Neural crest cell (in vitro differentiated cells): ENCODE measurements at places on chromosomes 11 and 22. TPM values are rescaled to one million over a fixed set of nuclear protein-coding genes. Genes with fewer than 3 reads are reported as not detected.

The OR51F1 gene
- total RNA-seq = not detected in 2 replicates

The FBLN1 gene
- total RNA-seq = 152 and 163 TPM in 2 replicates

The EMID1 gene
- 9.0 and 10.4 TPM in 2 replicates for total RNA-seq

The NF2 gene
- total RNA-seq = 48.1 and 48.4 TPM in 2 replicates

The TMEM258 gene
- total RNA-seq = 162 and 174 TPM in 2 replicates

The NRGN gene
- 30.3 and 30.7 TPM in 2 replicates for total RNA-seq

The TRIM48 gene
- not detected in 2 replicates for total RNA-seq

- no peak for DNase-seq
These were observed 51.1 kb upstream of the LMO2 start for GRCh38 chr11:33942954-33943353.

- DNase-seq = no peak
These were observed 132.7 kb downstream of the CASP12 start for GRCh38 chr11:104765401-104766095.

- no peak for DNase-seq
These were observed 49.8 kb upstream of the ANO1 start for GRCh38 chr11:70028147-70028855.

- no peak for DNase-seq
These were observed 10.0 kb upstream of the MYRF start for GRCh38 chr11:61742391-61742790.

GRCh38 chr11:92361551-92361950 lies 136.9 kb downstream of the FAT3 start:
- no peak for DNase-seq

GRCh38 chr11:66842501-66842895 lies 743 bp upstream of the RCE1 start:
- no peak for DNase-seq

- DNase-seq = no peak
These were observed 212.4 kb upstream of the SESN3 start for GRCh38 chr11:95443386-95443785.

GRCh38 chr11:69909561-69910518 lies 90.6 kb upstream of the FGF3 start:
- DNase-seq = peak; percentile 38

DNA sequence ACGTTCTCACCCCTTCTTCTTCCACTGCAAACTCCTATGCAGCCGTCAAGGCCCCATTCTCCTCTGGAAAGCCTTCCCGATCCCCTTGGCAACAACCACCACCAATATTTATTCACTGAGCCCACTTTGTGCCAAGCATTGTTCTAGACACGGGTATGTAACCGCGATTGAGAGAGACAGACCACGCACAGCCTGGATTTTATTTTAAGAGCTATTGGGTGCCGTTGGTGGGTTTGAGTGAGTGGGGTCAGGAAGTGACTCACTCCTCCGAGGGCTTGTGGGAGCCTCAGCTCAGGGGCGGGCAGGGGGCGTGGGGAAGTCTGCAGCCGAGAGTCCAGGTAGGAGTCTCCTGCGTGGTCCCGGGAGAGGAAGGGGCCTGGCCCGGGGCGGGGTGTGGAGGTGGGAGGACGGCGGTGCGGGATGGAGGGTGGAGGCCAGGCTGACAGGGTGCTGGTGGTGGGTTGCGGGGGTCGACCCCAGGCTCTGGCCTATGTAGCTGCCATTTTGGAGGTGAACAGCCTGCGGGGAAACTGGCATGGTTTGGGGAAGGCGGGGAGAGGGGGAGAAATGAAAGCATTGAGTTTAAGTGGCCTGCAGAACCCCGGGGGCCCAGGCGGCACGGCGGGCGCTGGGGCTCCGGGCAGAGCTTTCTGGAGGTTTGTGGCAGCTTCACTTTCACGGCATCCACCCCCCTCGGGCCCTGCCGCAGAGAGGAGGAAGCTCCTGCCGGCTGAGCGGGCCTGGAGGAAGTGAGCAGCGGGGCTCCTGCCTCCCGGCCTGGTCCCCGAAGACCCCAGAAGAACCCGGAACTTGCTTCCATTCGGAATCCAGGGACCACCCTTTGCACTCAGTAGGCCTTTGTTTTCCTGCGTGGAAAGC lies 547 bp downstream of the PARVG start:
- no peak for DNase-seq

DNA sequence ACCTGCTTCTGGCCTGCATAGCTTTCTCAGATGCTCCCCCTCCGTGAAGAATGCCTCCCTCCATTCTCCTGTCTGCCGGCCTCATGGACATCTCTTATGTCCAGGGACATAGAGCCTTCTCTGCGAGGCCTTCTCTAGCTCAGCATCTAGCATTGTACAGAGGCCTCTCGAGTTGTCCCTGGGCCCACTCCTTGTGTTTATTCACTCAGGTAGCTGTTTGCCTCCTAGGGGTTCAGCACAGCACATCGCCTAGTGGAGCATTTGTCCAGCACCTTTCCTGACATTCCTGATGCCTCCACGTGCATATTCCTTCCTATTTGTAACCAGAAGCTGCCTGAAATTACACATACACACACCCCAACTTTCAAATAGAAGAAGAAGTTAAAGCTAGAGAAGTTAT lies 101.3 kb downstream of the TBC1D22A start:
- DNase-seq = no peak

DNA sequence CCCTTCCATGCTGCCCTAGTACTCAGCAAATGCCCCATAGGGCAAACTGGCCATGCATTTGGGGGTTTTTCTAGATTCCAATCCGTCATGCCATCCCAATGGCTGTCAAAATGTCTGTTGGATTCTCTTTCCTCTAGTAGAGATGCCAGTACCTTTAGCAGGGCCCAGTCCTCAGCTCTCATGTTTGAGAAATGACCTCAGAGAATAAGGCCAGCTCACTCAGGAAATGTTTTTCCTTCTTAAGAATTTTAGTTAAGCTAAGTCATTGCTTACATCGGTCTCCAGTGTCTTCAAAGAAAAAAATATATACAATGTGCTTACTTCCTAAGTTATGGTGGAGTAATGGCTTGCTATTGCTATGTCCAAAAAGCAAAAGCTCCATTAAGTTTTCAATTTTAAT lies 14.1 kb upstream of the ALKBH3 start:
- no peak for DNase-seq

DNA sequence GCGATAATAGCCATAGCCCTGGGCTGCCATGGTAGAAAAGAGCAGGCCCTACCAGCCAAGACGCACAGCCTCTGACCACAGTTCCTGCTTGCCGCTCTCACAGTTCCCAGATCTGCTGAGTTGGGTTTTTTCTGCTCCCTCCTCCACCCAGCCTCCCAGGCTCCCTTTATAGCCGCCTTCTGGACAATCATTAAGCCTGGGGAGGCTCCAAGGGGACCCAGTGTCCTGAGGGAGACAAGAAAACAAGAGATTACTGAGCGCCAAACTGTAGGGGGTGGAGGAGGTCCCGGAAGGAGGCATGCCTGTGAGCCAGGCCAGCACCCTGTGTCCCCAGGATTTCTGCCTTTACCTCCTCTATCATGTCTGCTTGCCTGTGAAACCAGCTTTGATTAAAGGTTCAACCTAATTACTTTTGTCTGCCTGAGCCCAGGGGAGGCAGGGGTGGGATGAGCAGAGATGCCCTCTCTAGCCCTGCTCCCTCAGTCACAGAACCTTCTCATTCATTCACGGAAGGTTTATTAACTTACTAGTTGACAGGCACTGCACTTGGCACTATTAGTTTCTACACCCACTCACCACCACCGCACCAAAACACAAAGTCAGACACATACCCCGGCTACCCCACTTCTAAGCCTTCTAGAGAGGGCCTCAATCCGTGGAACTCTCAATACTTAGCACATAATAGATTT lies 1.2 kb downstream of the SLC37A4 start:
- no peak for DNase-seq

DNA sequence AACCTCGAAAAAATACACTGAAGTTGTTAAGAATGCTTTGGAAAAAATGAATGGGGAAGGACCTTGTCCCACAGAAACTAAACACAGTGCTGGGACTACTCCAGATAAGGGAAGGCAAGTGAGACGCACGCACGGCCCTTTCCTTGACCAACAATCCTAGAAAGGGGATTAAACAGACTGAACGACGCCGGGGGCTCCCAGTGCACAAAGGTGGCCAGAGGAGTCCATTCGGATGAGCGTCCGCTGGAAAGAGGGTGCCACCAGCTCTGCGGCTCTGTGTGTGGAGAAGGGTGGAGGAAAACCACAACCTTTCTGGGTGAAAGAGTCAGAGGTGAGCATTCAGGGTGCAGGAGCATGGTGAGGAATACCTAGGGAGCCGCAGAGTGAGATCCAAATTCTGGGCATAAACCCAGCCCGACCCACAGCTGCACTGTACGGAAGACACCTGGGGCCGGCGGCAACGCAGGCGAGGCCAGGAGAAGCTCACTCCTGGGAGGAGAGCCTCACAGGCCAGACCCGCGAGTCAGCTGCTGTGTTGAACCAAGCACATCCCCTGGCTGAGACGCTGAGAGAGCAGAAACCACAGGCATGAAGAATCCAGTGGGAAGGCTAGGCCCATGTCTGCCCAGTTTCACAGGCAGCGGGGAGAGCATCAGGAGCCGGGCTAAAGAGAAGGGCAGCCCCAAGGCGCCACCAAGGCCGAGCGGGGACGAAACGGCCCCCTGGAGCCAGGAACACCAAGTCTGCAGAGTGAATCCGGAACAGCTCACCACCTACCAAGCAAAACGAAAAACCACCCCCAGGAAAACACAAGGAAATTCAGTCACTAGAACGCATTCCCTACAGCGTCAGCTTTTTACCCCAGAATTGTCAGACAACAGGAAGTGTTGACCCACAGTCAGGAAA lies 177.1 kb downstream of the BRD1 start:
- DNase-seq = no peak

GRCh38 chr11:86708669-86709068 lies 36.3 kb upstream of the ME3 start:
- DNase-seq = no peak
